NCI-H510A treated with DMSO at 0.1 percent for 48 hours (cell line): ENCODE measurements at places on chromosomes 2 and 18.
A peak's percentile ranks its signal among the peaks of the same experiment; 100 is the strongest.

DNA sequence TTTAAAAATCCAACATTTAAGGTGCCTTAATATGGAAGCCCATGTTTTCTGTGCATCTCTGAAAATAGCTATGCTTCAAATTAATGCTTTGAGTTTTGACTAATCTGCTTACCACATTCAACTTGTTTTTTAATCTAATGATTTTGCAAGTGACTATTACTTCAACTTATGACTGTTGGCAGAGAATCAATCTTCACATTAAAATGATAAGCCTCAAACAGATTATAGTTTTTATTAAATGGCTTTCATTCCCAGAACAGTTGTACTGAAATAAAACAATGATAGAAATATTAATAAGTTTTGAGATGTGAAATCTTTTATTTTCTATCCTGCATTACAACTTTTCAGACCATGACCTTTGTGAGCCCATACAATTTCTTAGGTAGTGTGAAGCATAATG is 347.5 kb downstream of the ZNF804A start:
- DNase-seq, result no peak

GRCh38 chr18:11146238-11146946 is 3.0 kb downstream of the PIEZO2 start:
- no peak for DNase-seq

- DNase-seq, result peak; percentile 69
Measured at GRCh38 chr18:41745166-41746049, 209.6 kb upstream of the PIK3C3 start.

DNA sequence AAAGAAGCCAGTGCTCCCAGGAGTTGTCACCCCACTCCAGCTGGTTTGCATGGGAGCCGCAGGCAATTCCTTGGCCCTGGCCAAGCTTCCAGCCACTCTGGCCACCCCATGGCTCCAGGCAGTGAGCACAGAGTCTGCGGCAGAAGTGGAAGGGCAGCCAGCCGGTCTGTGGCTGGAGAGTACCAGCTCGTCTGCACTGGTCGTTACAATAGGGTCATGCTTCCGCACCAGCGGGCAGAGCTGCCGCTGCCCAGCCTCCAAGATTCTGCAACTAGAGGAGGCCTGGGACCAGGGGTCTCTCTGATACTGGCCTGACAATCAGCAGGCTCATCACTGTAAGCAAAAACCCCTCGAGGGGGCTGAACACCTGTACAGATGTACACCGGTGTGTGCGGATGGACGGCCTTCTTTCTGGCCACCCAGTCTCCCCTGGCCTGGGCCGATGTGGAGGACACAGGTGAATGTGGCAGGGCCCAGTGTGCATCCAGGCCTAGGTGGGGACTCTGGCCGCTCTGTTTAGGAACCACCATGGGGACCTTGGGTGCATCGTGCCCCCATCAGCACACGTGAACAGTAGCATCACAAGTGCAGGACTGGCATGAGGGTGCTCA is 51.9 kb upstream of the ODC1 start:
- no peak for DNase-seq

DNA sequence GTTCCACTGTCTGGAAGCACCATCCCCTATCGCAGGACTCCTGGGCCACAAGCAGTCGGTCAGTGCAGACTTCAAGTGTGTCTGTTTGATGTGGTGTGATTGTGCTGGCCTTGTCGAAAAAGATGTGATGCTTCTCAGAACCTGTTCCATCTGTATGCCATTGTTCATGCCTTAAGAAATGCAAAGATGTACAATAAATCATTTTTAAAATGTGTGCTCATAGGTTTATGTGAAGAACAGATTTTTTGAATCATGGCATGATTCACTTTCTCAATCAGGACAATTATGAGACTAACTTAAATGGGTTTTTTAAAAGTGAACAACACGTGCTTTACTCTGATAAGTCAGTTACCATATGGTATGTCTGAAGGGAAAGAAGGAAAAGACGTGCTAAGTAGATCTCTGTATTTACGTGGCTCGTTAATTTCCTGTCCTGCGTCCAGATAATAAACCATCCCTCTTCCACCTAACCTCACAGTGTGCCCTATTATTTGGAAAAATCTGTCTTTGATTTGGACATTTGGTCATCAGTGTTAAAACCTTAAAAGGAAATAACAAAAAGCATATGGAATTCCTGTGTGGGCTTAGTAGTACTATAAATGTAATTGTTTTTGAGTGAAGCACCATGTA is 54.9 kb downstream of the PRKRA start:
- DNase-seq, result no peak

GRCh38 chr2:172833898-172834297 is 98.3 kb downstream of the RAPGEF4 start:
- DNase-seq, result no peak

GRCh38 chr2:15640261-15640711 is 48.6 kb downstream of the DDX1 start:
- no peak for DNase-seq
